ENCODE measurements at places on chromosomes 4 and X. TPM values are rescaled to one million over a fixed set of nuclear protein-coding genes. Genes with fewer than 3 reads are reported as not detected.

The MAP9 gene
- total RNA-seq, result 8.7 TPM

The SMIM43 gene
- total RNA-seq, result 0.59 TPM

The RAB9B gene
- under 0.01 TPM for total RNA-seq

The TSPAN7 gene
- total RNA-seq, result 0.17 TPM

The GPR82 gene
- not detected for total RNA-seq

The CXCL6 gene
- 2.5 TPM for total RNA-seq

The MXD4 gene
- 58.1 TPM for total RNA-seq

The TAF7L gene
- total RNA-seq, result 0.17 TPM

The GYG2 gene
- 5.9 TPM for total RNA-seq

The AMBN gene
- not detected for total RNA-seq

The NDNF gene
- 0.59 TPM for total RNA-seq

The GLRB gene
- 4.2 TPM for total RNA-seq

The SLC9B1 gene
- total RNA-seq, result not detected

The MXRA5 gene
- total RNA-seq, result 0.50 TPM

The TTC29 gene
- total RNA-seq, result not detected

The SERPINA7 gene
- total RNA-seq, result not detected

The LRBA gene
- 15.2 TPM for total RNA-seq

The DGKK gene
- total RNA-seq, result not detected

The LNX1 gene
- 0.59 TPM for total RNA-seq

The SH2D1A gene
- total RNA-seq, result not detected

The ADH1A gene
- total RNA-seq, result not detected

The KLHL5 gene
- total RNA-seq, result 35.3 TPM

The GPR143 gene
- total RNA-seq, result 1.7 TPM
